ENCODE measurements at places on chromosomes 2 and 18. TPM values are rescaled to one million over a fixed set of nuclear protein-coding genes. Genes with fewer than 3 reads are reported as not detected.

The RAB31 gene
- total RNA-seq: 59.0 TPM

The KATNAL2 gene
- 7.5 TPM for total RNA-seq

- no peaks in the 10 kb centered on the region for H3K27me3 ChIP-seq
- H3K27ac ChIP-seq: no peak overlapping the region
- no peaks in the 10 kb centered on the region for H3K4me1 ChIP-seq
- H3K4me3 ChIP-seq: no peak overlapping the region
- no peak for DNase-seq
Observed at GRCh38 chr2:151979694-151980093, 119.2 kb downstream of the CACNB4 start.

DNA sequence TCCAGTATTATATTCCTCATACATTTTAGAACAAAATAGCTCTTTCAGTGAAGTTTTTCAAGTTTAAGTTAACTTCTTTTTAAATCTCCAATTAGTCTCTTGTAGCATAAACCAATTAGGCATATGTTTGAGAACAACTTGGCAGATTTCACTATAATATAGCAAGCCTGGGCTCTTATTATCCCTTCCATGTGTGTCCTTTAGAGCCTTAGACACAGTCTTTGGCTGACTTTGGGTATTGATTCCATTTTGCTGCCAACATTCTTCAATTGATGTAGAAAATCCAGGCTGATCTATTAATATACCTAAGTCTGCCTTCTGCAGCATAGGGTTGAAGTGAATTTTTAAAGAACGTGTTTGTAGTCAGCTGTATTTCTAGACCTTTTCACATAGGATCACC is 179.1 kb upstream of the RPRM start:
- no peaks in the 10 kb centered on the region for H3K27me3 ChIP-seq
- H3K27ac ChIP-seq: no peak overlapping the region
- H3K4me3 ChIP-seq: no peak overlapping the region
- DNase-seq: peak; percentile 37
- H3K36me3 ChIP-seq: no peaks in the 10 kb centered on the region
- H3K4me1 ChIP-seq: no peaks in the 10 kb centered on the region

DNA sequence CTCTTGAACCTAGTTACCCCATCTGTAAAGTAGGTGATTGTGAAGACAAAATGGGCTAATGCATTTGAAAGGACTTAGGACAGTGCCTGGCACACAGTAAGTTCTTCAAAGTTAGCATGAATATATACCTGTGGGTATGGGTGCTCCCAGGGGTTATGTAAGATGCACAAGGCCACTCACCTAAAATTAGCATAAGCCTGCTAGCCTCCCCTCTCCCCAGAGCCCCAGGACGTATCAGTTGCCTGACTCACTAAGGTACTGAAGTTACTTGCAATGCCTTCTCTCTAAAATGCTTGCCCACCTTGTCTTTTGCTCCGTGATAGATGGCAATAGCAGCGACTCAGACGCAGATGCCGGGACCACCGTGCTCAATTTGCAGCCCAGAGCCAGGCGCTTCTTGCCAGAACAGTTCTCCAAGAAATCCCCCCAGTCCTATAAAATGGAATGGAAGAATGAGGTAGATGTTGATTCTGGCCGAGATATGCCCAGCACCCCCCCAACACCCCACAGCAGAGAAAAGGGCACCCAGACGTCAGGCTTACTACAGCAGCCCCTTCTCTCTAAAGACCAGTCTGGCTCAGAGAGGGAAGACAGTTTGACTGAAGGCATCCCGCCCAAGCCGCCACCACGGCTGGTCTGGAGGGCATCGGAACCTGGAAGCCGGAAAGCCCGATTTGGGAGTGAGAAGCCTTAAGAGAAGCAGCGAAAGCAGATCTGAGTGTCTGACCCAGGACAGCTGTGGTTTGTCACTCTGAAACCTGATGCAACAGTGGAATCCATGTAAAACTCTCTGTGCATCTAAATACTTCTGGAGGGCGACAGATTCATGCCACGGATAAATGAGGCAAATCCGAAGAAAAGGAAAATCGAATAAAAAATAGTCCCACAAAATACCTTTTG is 53.8 kb upstream of the TMEM182 start:
- H3K27ac ChIP-seq: no peak overlapping the region
- no peaks in the 10 kb centered on the region for H3K4me1 ChIP-seq
- no peak overlapping the region for H3K4me3 ChIP-seq
- H3K27me3 ChIP-seq: no peaks in the 10 kb centered on the region

- no peaks in the 10 kb centered on the region for H3K4me1 ChIP-seq
- no peak for DNase-seq
- H3K27me3 ChIP-seq: no peaks in the 10 kb centered on the region
Observed at GRCh38 chr2:197045115-197045514, 118.6 kb upstream of the PGAP1 start.

- H3K36me3 ChIP-seq: no peaks in the 10 kb centered on the region
- H3K4me3 ChIP-seq: no peak overlapping the region
- H3K4me1 ChIP-seq: no peaks in the 10 kb centered on the region
- H3K27me3 ChIP-seq: no peaks in the 10 kb centered on the region
- DNase-seq: no peak
Observed at GRCh38 chr18:10579079-10579867, 53.4 kb downstream of the NAPG start.

The DIS3L2 gene
- 32.3 TPM for total RNA-seq

DNA sequence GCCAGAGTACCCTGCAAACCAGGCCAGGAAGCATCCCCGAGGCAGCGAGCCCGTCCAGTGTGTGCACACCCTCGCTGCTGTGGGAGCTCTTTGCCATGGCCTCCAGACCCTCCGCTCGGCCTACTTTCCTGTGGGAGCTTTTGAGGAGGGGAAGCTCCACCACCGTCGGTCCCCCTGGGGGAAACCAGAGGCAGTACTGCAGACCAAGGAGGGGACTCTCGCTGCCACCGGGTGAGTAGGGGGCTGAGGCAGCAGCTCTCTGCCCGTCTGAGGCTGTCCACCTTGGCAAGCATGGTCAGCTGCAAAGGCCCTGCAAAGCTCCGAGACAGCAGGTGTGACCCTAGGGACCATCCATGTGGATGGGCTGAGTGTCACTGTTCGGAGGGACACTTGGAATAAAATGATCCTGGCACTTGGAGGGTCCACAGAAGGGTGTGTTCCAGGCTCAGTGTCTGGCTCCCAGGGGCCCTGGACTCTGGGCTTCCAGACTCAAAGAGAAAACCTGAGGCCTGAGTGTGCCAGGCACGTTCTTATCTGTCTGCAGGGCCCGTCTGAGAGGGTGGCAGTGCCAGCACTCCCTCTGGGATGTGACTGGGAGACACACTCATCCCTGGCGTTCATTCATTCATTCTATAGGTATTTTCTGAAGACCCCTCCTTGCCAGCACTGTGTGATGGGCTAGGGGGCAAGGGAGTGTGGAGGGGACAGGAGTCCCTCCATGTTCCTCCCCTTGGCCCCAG is 282.8 kb upstream of the HS6ST1 start:
- H3K36me3 ChIP-seq: no peaks in the 10 kb centered on the region
- DNase-seq: no peak
- no peak overlapping the region for H3K4me3 ChIP-seq

DNA sequence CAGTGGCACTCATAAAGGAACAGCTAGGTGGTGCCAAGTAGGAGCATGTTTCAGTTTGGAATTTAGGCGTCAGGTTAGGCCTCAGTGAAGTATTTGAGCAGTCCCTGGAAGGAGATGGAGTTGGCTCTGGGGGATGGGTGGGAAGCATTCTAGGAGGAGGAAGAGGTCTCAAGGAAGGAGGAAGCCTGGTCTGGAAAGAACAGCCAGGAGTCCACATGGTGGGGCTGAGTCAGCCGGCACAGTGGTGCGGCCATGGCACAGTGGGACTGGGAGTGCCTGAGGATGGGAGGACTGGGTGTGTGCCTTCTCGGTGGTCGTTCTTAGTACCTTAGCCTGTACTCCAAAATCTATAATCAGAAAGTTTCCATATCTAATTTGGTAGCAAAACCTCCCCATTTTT is 373.3 kb downstream of the PTPRM start:
- H3K27ac ChIP-seq: no peak overlapping the region
- H3K27me3 ChIP-seq: no peaks in the 10 kb centered on the region
- H3K36me3 ChIP-seq: peaks cover 8% of the 10 kb centered on the region
- DNase-seq: no peak
- no peak overlapping the region for H3K4me3 ChIP-seq

DNA sequence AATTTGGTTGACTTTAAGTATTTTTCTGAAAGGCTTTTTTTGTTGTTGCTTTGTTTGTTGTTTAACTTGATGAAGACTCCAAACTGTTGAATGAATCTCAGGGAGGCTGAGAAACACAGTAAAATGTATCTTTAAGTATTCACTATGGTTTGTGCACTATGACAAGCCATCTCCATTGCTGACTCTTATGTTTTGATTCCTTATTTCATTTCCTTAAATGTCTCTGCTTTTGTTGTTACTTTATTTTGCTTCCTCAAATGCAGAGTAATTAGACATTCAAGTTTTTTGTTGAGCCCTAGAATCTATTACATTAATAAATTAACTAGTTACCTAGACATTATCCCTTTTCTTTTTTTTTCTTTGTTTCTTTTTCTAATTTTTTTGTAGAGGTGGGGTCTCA is 46.3 kb upstream of the SLC39A10 start:
- H3K27ac ChIP-seq: no peak overlapping the region
- H3K27me3 ChIP-seq: no peaks in the 10 kb centered on the region
- no peak for DNase-seq
- no peaks in the 10 kb centered on the region for H3K4me1 ChIP-seq
- H3K36me3 ChIP-seq: no peaks in the 10 kb centered on the region
- no peak overlapping the region for H3K4me3 ChIP-seq

The ABCA12 gene
- 0.22 TPM for total RNA-seq

- H3K4me3 ChIP-seq: no peak overlapping the region
- no peaks in the 10 kb centered on the region for H3K36me3 ChIP-seq
- no peak overlapping the region for H3K27ac ChIP-seq
Observed at GRCh38 chr2:211649331-211649730, 889.3 kb downstream of the ERBB4 start.

The SRD5A2 gene
- 0.59 TPM for total RNA-seq

GRCh38 chr2:9178904-9179571 is 27.6 kb upstream of the ASAP2 start:
- H3K36me3 ChIP-seq: no peaks in the 10 kb centered on the region
- H3K27ac ChIP-seq: peak overlapping the region; percentile 72
- no peaks in the 10 kb centered on the region for H3K27me3 ChIP-seq

The CROCC2 gene
- 0.30 TPM for total RNA-seq

The RAX gene
- total RNA-seq: not detected

All from spinal cord (tissue), 10 donors.